ENCODE measurements at places on chromosomes 12 and 14.

DNA sequence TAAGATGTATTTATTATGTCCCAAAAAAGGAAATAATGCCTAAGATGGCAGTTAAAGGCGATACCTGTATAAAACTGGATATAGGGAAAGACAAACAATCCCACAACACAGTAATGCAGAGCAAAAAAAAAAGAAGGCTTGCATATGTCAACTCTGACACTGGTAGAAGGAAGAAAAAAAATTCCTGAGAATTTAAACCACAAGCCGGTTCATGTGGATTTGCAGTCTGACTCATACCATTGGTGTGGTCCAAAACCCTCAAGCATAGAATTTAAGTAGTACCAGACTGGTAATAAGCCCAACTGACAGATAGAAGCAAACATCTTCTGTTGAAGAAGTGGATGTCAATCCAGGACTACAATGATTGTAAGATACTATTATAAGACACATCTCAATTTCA, 7.2 kb downstream of the DNAI7 start:
- peak; percentile 89 for DNase-seq

DNA sequence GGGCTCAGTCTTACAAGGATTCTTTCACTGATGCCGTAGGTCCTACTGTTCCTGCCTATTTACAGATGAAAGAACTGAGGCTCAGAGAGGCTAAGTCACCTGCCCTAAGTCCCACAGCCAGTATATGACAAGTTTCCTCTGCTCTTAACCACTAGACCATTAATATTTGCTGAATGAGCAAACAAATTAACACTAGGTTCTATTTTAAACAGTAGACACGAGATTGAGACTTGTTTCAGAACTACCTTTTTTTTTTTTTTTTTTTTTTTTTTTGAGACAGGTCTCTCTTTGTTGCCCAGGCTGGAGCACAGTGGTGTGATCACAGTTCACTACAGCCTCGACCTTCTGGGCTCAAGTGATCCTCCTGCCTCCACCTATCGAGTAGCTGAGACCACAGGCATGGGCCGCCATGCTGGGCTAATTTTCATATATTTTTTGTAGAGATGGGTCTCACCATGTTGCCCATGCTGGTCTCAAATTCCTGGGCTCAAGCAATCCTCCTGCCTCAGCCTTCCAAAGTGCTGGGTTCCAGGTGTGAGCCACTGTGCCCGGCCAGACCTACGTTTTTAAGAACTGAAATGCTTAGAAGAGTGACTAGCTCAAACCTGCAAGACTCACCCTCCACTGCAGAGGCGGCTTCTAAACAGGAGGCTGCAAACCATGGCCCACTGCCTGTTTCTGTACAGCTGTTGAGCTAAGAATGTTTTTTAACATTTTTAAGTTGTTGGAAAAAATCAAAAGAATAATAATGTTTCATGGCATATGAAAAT, 12.9 kb downstream of the SYNE3 start:
- no peak for DNase-seq

GRCh38 chr14:70708717-70709570, 67.2 kb downstream of the TTC9 start:
- DNase-seq: no peak

GRCh38 chr12:87427770-87428169, 601.4 kb downstream of the C12orf50 start:
- DNase-seq: no peak

- no peak for DNase-seq
These were observed 162.6 kb downstream of the PELI2 start for GRCh38 chr14:56280843-56281242.

- DNase-seq: no peak
These were observed 1359.6 kb downstream of the FSCB start for GRCh38 chr14:43147485-43147884.

DNA sequence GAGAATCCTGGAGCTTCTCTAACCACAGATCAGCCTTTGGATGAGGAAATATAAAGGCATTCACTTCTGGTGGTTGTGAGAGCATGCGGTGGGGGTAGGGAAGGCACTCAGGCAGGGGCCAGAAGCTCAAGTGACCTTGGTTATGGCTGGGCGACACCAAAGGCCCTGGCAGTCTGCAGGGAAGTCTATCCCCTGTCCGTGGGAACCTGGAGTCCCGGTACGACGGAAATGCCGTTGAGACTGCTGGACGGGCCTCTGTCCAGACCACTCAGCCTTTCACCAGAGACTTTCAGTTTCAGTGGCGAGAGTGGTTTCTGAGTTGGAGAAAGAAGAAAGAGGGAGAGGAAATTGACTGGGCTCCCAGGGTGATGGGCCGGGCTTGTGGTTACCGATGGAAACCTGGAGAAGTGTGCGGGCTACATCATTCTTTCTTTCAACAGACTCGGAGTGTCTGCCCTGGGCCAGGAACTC, 20.9 kb downstream of the ISCA2 start:
- no peak for DNase-seq

- DNase-seq: no peak
These were observed 16.9 kb upstream of the AICDA start for GRCh38 chr12:8629486-8630033.

- DNase-seq: no peak
These were observed 87.2 kb downstream of the AACS start for GRCh38 chr12:125152463-125152862.
